ENCODE measurements at places on chromosomes 1 and 21.

DNA sequence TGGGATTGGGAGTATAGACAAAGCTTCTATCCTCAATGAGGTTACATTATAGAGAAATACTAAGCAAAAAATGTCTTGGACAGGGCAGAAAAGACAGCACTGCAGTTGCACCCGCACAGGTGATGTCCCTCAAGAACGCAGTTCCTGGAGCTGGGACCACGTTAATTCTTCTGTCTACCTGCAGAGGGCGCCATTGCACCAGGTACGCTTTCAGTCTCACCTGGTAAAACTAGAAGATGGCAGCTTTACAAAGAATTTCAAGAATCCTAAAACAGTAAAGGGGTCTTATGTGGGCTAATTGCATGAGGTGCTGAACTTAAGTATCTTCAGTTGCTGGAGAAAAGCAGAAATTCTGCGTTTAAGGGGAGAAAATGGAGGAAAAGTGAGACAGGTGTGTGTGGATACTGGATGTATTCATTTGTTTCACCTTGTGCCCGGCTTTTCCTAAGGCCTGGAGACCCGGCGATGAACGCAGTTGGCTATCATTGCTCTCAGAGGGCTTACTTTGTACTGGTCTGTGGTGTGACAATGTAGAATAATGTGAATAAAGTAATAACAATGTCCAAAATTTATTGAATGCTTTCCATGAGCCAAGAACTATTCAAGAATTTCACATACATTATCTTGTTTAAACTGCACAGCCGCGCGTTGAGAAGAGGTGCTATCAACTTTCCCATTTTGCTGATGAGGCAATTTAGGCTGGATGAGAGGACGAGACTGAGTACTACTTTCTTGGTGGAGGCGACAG lies 276.3 kb upstream of the GREM2 start:
- no peak for DNase-seq

GRCh38 chr1:20733360-20733975 lies 965 bp upstream of the SH2D5 start:
- no peak for DNase-seq

GRCh38 chr1:63829349-63830327 lies 55.8 kb downstream of the ROR1 start:
- no peak for DNase-seq

GRCh38 chr1:6162341-6162740 lies 17.8 kb downstream of the CHD5 start:
- no peak for DNase-seq

DNA sequence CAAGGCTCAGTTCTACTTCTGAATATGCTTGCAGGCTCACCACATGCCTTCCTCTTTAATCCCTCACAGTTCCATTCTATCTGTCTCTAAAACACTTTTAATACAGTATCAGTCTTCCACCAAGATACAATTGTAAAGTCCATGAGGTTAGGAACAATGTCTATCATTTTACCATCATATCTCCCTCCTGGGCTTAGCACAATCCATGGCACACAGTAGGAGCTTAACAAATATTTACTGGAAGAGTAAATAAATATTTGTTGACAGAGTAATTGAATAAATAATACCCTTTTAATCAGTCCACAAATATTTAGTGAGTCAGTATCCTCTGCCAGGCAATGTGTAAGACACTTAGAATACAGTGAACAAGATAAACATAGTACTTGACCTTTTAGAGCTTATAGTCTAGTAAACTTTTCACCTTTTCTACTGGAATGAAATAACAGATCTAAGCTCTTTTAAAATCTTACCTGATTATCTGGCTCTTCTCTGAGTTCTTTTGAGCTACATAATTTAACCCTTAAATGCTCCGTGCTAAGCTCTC lies 12.7 kb upstream of the GADD45A start:
- no peak for DNase-seq

- DNase-seq, result no peak
These were observed 43.1 kb upstream of the KANK4 start for GRCh38 chr1:62362061-62362917.

GRCh38 chr21:31886915-31887314 lies 14.1 kb downstream of the HUNK start:
- no peak for DNase-seq

GRCh38 chr1:4171480-4172450 lies 271.7 kb upstream of the C1orf174 start:
- no peak for DNase-seq

GRCh38 chr1:56002231-56002630 lies 577.1 kb downstream of the PLPP3 start:
- DNase-seq, result no peak

Data from activated T-cell treated with anti-CD3 and anti-CD28 coated beads for 4 hours (primary cell).